ENCODE measurements at places on chromosomes 2 and 18. TPM values are rescaled to one million over a fixed set of nuclear protein-coding genes. Genes with fewer than 3 reads are reported as not detected.

TCF23 gene
- not detected for total RNA-seq

DNA sequence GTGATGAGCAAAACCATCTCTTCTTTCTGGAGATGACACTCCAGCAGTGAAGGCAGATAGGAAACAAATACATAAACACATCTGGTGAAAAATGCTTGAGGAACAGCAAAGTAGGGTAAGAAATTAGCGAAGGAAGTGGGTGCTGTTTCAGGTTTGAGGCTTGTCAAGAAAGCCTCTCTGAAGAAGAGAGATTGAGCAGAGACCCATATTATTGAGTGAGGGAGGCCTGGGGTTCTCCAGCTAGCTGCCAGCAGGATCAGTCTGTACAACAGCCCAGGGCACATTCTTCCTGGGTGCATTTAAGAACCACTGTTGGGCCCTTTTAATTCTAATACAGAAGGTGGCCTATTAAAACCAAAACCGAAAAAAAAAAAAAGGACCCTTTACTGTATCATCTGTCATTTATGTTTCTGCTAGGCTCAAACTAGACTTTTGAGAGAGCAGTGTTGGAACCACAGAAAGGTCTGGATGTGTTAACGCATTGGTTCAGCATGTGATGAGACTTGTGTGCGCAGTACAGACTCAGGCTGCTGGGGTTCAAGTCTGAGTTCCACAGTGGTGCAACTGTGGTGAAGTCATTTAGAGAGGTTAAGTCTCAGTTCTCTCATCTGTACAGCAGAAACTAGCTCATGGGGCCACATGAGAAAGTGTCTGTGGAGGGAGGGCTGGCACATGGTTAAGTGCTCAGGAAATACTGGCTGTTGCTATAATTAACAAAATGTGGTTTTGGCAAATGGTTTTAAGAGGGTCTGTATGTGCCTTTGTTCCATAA lies 28.9 kb downstream of the MGAT5 start:
- H3K27ac ChIP-seq, result no peak overlapping the region
- no peaks in the 10 kb centered on the region for H3K36me3 ChIP-seq
- no peaks in the 10 kb centered on the region for H3K27me3 ChIP-seq
- no peak for DNase-seq

- H3K27me3 ChIP-seq, result no peaks in the 10 kb centered on the region
- H3K36me3 ChIP-seq, result no peaks in the 10 kb centered on the region
- peak overlapping the region; percentile 73 for H3K27ac ChIP-seq
- no peak for DNase-seq
These were observed 89.1 kb downstream of the ZEB2 start for GRCh38 chr2:144430722-144431391.

GRCh38 chr18:9380621-9381395 lies 46.2 kb downstream of the TWSG1 start:
- H3K4me1 ChIP-seq, result no peaks in the 10 kb centered on the region
- H3K4me3 ChIP-seq, result no peak overlapping the region
- DNase-seq, result no peak
- peaks cover 11% of the 10 kb centered on the region for H3K36me3 ChIP-seq
